Suppressor macrophage treated with lipopolysaccharide for 4 hours (primary cell): ENCODE measurements at places on chromosomes 6 and 20.

GRCh38 chr6:93453956-93454355 lies 34.6 kb upstream of the EPHA7 start:
- DNase-seq, result no peak

- peak; percentile 17 for DNase-seq
Observed at GRCh38 chr20:52190437-52191131, 995 bp downstream of the ZFP64 start.

DNA sequence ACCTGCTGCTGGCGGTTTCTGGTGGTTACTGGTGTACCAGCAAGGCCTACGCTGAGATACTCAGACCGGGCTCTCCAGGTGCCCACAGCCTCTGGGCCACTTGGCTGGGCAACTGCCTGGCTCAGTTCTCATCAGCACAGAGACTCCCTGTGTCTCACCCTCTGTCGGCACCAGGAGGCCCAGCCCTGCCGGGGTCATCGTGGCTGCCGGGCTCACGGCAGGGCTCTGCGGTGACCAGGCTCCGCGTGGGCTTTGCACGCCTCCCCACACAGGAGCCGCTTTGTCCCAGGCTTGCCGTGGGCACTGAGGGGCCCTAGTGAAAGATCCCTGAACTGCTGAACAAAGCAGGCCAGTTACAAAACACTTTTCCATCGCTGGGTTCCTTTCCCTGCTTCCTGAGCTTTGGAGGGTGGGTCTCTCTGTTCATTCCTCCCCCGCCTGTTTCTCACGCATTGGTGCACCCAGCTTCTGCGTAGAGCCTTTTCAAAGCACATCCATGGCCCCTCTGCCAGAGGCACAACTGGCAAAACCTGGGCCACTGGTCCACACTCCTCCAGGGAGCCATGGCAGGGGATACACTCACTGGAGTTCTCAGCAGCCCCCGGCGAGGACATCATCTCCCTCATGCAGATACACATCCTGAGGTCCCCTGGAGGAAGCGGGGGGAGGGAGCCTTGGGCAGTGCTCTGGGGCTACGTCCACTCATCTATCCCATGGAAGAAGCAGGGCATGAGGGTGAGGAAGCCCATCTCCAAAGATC lies 117.0 kb downstream of the NFATC2 start:
- DNase-seq, result no peak

- DNase-seq, result no peak
Observed at GRCh38 chr6:56484669-56485068, 158.0 kb downstream of the DST start.

DNA sequence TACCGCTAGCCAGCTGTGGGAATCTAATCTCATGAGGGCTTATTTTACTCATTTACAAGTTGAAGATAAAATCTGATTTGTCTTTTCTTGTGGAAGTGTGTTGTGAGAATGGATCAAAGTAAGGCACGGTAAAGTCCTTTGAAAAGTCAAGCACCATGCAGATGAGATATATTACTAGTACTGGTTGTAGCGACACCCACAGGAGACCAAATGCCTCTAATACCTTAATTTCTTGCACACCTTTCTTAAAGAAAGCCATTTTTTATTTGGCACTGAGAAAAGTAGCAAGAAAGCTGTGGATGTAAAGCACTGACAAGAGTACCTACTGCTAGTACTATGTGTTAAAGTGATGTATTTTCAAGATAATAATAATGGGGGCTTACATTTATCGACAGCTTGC lies 191.0 kb upstream of the MMS22L start:
- DNase-seq, result no peak

DNA sequence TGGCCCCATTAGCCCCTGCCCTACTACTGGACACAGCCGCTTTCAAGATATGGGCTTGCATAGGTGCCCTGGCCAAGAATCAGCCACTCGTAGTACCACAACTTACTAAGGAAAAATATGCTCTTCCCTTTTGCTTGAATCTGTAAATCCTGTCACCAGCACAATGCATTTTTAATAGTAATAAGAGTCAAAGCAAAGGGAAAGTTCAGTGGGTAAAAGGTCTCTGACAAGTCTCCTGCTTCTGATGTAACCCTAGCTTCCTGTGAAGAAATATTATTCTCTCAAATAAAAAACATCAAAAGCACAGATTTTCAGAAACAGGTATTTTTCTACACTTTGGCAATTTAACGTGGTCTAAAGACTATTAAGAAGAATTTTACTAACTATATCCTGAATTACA lies 373.8 kb downstream of the GJA1 start:
- no peak for DNase-seq

GRCh38 chr20:62318400-62319345 lies 15.9 kb downstream of the ADRM1 start:
- no peak for DNase-seq

- no peak for DNase-seq
Observed at GRCh38 chr20:10915815-10916214, 242.0 kb upstream of the JAG1 start.

DNA sequence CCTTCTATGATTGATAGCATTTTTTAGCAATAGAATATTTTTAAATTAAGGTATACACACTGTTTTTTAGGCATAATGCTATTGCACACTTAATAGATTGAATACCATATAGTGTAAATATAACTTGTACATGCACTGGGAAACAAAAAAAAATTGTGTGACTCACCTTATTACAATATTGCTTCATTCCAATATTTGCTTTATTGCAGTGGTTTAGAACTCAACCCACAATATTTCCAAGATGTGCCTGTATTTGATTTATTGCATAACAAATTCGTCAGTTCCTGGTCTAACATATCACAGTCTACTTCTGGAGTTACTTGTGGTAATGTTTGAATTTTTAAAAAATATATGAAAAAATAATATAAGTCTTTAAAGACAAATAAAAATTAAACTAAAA lies 41.9 kb upstream of the DEFB112 start:
- DNase-seq, result no peak

DNA sequence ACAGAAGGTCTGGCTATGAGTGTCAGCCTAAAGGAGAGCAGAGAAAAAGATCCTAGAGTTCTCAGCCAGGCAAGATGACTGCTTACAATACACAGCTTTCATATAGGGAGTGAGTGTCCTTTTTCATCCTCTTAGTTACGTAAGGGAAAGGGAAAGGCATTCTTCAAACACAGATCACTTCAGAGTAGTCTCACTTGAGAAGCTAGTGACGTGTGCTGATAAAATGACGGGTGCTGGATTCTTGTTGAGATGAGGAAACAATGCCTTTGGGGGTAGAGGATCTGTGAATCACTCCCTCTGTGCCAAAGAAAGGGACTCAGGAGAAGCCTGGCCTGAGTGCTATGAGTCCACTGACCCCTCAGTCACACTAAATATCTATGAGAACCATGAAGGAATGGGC lies 117.3 kb downstream of the QRSL1 start:
- DNase-seq, result no peak

GRCh38 chr20:7291323-7291943 lies 523.9 kb downstream of the BMP2 start:
- no peak for DNase-seq

GRCh38 chr6:139644821-139645220 lies 270.4 kb upstream of the CITED2 start:
- DNase-seq, result no peak

DNA sequence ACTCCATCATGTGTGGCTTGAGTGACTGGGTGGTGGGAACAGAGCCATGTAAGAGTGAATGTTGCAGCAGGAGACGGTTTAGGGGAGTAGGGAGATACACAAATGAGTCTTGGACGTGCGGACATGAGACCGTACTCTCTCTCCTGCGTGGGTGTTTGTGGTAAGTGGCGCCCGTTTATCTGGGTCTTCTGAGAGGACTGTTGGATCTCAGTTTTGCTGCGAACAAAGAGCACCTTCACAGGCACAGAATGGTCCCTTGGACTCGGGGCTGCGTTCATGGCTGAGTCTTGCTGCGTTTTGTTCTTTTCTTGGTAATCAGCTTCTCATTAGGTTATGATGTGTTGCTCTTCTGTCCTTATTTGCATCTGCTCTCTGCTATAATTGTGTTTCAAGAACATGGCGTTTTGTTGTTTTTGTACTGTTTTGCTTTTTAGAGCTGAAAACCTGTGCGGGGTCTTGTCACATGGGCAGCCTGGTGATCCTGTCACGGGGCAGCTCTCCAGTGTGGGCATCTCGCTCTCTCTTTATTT lies 28.5 kb downstream of the STK35 start:
- no peak for DNase-seq

GRCh38 chr6:142906945-142907470 lies 38.0 kb downstream of the HIVEP2 start:
- DNase-seq, result no peak

GRCh38 chr6:45898941-45899682 lies 116.5 kb downstream of the CLIC5 start:
- no peak for DNase-seq

- no peak for DNase-seq
Observed at GRCh38 chr6:54086439-54086838, 24.8 kb upstream of the MLIP start.

- DNase-seq, result no peak
Observed at GRCh38 chr6:168361766-168362165, 42.2 kb upstream of the DACT2 start.

- DNase-seq, result no peak
Observed at GRCh38 chr6:127924440-127924839, 23.6 kb upstream of the THEMIS start.

- no peak for DNase-seq
Observed at GRCh38 chr6:155943635-155944034, 488.0 kb upstream of the NOX3 start.

DNA sequence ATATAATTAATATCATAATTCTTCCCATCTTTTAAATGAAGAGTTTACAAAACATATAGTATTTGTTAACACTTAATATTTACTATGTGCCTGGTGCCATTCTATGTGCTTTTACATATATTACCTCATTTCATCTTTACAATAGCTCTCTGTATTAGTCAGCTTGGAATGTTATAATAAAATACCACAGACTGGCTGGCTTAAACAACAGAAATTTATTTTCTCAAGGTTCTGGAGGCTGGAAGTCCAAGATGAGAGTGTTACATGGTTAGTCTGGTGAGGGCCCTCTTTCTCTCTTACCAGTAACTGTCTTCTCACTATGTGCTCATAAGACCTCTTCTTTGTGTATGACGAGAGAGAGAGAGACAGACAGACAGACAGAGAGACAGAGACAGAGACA lies 110.2 kb downstream of the NKAIN2 start:
- no peak for DNase-seq

GRCh38 chr6:35191889-35192288 lies 21.9 kb upstream of the SCUBE3 start:
- no peak for DNase-seq

GRCh38 chr6:131784561-131784960 lies 23.3 kb upstream of the ENPP1 start:
- no peak for DNase-seq

GRCh38 chr6:129699659-129700058 lies 10.3 kb downstream of the ARHGAP18 start:
- no peak for DNase-seq
